GDM1 (cell line): ENCODE measurements at places on chromosomes 11 and 22.

- DNase-seq: no peak
These were observed 403.2 kb upstream of the DDI1 start for GRCh38 chr11:103633068-103633788.

- no peak for DNase-seq
These were observed 48.2 kb downstream of the ZNF143 start for GRCh38 chr11:9509041-9509440.

GRCh38 chr22:42773167-42773566 lies 52.5 kb upstream of the A4GALT start:
- no peak for DNase-seq

GRCh38 chr11:86660736-86661135 lies 11.7 kb downstream of the ME3 start:
- DNase-seq: no peak

GRCh38 chr11:63710476-63711217 lies 29.3 kb downstream of the RTN3 start:
- no peak for DNase-seq

GRCh38 chr22:41478891-41479521 lies 10.1 kb downstream of the ACO2 start:
- DNase-seq: no peak

GRCh38 chr11:93330446-93330984 lies at the start of gene DEUP1:
TSS of gene DEUP1 (plus strand) at chr11:93330742. CDS start at chr11:93332260, 1,518 bp downstream.
- no peak for DNase-seq
